Urothelium cell line (cell line): ENCODE measurements at places on chromosomes 5 and 9.

GRCh38 chr9:78144008-78144381 lies 91.9 kb upstream of the CEP78 start:
- DNase-seq, result no peak

- peak; percentile 12 for DNase-seq
Measured at GRCh38 chr5:13378091-13378490, 566.4 kb downstream of the DNAH5 start.

DNA sequence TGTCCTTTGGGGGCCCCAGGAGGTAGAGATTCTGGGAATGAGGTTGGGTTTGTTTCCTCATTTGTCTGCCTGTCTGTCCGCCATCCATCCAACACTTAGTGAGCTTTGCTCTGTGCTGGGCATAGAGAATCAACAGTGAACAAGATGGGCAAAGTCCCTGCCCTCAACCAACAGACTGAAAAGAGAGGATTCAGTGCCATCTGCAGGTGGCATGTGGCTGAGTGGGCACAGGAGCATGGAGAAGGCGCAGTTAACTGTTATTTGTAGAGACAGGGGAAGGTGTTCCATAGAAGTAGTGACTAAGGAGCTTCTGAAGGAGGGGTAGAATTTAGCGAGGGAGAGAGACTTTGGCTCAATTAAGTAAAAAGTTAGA lies 23.1 kb downstream of the POLR1E start:
- DNase-seq, result no peak

- no peak for DNase-seq
Measured at GRCh38 chr5:162119801-162120200, 52.2 kb downstream of the GABRG2 start.

DNA sequence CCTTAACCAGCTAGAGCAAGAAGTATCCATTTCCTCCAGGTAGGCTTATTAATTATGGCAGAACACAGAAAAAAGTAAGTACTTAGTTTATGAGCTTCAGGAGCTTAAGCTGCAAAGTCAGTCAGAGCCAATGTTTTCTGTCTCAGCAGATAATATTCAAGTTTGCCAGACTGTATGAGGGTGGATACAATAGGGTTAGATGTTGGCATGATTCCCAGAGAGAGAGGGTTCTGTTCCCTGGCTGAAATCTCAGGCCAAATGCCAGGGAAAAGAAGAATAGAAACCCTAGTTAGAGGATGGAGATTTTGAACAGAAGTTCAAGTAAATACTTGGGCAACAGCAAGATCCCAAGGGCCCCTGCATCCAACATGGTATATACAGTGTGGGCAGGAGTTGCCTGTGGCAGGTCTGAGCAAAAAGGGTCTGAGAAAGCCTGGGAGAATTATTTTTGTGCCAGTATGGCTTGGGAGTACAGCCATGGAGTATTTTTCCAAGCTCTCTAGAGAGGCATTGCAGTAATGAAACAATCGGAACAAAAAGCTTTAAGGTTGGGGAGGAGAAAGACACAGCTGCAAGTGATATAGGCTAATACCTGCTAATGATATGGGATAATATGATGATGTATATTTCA lies 31.0 kb upstream of the ISOC1 start:
- peak; percentile 7 for DNase-seq

GRCh38 chr5:74326571-74327338 lies 313.8 kb downstream of the ENC1 start:
- peak; percentile 89 for DNase-seq

- DNase-seq, result no peak
Measured at GRCh38 chr5:40437452-40437861, 242.3 kb upstream of the PTGER4 start.

GRCh38 chr9:87206064-87206661 lies 258.9 kb upstream of the GAS1 start:
- DNase-seq, result peak; percentile 61

DNA sequence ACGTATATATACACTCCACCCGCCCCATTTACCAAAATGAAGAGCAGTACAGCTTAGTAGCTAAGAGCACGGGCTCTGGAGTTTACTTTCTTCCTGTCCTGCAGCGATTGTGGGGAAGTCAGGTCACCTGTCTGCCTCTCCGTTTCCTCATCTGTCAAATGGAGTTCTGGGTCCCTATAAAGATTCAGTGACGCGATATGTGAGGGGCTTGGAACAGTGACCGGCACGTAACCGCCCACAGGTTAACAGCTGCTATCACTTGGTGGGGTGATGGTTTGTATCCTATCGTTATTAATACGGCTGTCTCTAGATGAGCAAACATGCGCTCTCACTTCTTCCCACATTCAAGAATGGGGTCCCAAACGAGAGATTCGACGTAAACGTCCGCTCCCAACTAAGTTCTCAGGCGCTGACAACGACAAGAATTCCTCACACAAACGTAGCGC lies 426 bp downstream of the FAM114A2 start:
- DNase-seq, result peak; percentile 23

DNA sequence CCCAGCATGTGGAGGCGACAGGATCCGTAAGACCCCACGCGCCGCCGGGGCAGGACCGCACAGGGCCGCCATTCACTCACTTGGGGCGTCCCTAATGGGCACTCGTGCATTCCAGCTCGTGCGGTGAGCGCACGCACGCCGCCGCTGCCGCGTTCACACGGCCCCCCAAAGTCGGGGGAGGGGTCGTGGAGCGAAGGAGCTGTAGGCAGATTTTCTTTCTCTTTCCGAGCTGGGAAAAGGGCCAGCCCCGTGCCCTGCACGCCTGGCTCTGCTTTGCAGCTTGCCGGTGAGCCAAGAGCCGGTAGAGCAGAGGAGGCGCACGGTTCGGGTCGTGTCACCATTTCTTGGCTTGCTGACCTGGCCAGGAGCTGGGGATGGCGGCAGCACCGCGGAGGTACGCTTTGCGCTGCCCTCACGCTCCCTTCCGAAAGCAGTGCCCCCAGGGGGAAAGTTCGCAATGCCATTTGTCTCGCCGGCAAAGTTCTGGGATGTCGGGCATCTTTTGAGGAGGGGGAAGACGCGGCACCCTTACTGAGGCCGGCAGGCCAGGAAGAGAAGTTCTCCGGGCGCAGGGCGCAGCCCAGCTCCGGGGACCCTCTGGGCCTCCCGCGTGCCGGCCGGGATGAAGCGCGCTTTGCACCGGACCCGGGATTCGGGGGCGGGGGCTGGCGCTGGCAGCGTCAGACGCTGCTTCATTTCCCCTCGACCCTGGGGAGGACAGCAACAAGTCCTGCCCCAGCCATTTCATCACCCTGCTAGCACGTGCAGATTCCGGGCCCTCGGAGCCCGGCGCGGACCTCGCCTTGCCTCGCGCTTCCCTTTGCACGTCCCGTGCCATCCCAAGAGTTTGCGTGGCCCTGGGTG lies 898 bp downstream of the STC2 start:
- DNase-seq, result no peak

- no peak for DNase-seq
Measured at GRCh38 chr9:22102146-22103053, 93.3 kb upstream of the CDKN2B start.

GRCh38 chr9:70340572-70340971 lies 73.9 kb downstream of the KLF9 start:
- no peak for DNase-seq

DNA sequence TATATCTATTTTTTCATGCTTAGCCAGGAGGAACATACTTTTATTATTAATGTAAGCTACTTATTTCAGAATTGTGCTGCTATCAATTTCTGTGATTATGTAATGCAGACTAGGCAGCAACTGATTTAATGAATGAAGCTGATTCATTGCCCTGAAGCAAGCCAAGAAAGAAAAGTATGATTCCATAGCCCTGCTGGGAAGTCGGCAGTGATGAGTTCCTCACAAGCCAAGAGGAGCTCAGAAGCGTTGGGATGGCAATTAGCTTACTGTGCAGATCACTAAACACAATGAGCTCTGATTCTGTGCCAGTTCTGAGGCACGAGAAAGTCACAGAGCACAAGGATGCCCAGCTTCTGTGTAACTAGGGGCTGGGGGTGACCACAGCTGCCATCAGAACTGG lies 254.3 kb upstream of the KLF9 start:
- no peak for DNase-seq
